Stimulated activated CD8-positive, alpha-beta memory T cell treated with anti-CD3 and anti-CD28 coated beads, Interleukin-2, amount 100 ng/mL, for 1 hour (primary cell): ENCODE measurements at places on chromosomes 6 and 20.

GRCh38 chr20:60206259-60206658 lies 248.0 kb downstream of the CDH26 start:
- no peak for DNase-seq

DNA sequence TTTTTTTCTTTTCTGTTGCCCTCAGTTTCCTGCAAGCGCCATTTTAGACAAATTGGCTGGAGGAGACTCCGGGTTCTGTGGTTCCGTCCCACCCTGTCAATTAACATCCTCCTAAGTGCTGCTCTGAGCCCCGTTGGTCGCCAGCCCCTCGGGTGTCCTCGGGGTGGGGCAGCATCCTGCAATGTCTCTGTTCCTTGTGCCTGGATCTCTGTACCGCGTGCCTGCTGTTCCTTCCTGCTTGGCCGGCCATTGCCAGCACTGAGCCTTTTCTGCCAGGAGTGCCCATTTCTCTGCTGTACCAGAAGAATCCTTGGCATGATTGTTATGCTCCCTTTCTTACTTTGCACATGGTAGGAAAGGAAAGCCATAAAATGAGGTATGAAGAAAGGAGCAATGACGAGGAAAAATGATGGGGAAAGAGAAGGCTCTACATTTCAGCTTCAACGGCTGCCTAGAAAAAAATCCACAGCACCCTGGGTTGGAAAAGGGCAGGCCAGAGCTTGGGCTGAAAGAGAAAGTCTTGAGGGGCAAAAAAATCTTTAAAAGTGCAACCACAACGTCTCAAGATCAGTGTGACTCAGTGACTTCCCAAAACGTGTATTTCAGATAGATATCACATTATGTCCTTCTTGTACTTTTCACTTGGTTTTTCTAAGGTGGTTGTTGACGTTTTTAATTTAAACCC lies 256.7 kb downstream of the CLIC5 start:
- no peak for DNase-seq

DNA sequence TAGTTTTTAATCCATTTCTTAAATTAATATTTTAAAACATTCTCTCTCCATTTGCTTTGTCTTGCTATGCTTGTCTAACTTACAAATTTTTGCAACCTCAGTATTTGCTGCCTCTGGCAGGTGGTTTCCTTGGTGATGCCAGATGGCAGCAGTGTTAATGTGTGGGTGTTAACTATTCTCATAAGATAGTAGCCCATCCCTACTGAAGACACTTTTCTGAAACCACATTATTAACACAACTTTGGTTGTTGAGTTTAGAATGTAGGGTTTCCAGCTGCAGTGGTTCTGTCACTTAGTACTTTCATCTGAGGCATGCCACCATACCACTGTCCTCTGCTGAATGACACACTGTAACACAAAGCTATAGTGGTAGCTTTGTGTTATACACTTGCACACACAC lies 75.1 kb downstream of the MYO6 start:
- DNase-seq, result no peak

GRCh38 chr6:85975957-85976356 lies 333.3 kb upstream of the SYNCRIP start:
- no peak for DNase-seq

GRCh38 chr6:152368751-152369624 lies 268.2 kb downstream of the SYNE1 start:
- no peak for DNase-seq

DNA sequence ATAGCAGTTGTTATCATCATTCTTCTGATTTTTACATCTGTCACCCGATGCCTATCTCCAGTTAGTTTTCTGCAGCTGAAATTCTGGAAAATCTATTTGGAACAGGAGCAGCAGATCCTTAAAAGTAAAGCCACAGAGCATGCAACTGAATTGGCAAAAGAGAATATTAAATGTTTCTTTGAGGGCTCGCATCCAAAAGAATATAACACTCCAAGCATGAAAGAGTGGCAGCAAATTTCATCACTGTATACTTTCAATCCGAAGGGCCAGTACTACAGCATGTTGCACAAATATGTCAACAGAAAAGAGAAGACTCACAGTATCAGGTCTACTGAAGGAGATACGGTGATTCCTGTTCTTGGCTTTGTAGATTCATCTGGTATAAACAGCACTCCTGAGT lies 2.1 kb downstream of the CALHM6 start:
- no peak for DNase-seq

DNA sequence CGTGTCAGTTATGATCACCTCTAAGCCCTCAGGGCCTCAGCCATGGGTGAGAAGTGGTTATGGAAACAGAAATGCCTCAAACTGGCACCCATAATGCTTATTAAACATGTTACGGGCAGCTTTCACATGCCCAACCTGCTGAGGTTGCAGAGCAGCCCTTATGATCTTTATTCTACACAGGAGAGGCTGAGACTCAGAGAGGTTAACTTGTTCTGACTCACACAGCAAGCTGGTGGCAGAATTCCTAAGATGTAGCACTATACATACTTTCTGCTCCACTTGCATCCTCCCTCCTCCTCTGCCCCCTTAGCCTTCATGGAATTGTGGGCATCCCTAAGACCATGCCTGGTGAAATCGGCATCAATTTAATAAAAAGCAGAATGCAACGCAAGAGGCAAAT lies 34.7 kb upstream of the IGF2R start:
- no peak for DNase-seq
